ENCODE measurements at places on chromosomes 16 and 17. TPM values are rescaled to one million over a fixed set of nuclear protein-coding genes. Genes with fewer than 3 reads are reported as not detected.

The C1QL1 gene
- not detected for polyA plus RNA-seq

The HOXB3 gene
- 0.96 TPM for polyA plus RNA-seq

The VASN gene
- 2.0 TPM for polyA plus RNA-seq

The CACNG4 gene
- polyA plus RNA-seq, result 0.03 TPM

The RRAD gene
- polyA plus RNA-seq, result 304 TPM

The AMZ2 gene
- polyA plus RNA-seq, result 53.6 TPM

The NHERF1 gene
- 3.1 TPM for polyA plus RNA-seq

The KRT40 gene
- polyA plus RNA-seq, result not detected

The KRT27 gene
- 0.01 TPM for polyA plus RNA-seq

The KRT16 gene
- polyA plus RNA-seq, result not detected

The HSD17B1 gene
- polyA plus RNA-seq, result 2.1 TPM

The CLEC18B gene
- not detected for polyA plus RNA-seq

The NLRC3 gene
- 1.3 TPM for polyA plus RNA-seq

The CES1 gene
- 3.8 TPM for polyA plus RNA-seq

The KRTAP2-1 gene
- polyA plus RNA-seq, result not detected

The KRT39 gene
- not detected for polyA plus RNA-seq

The CHST5 gene
- polyA plus RNA-seq, result 0.04 TPM

The CDRT15 gene
- polyA plus RNA-seq, result not detected

The SLC16A13 gene
- polyA plus RNA-seq, result 0.40 TPM

The SLC5A11 gene
- not detected for polyA plus RNA-seq

The RAB26 gene
- 0.17 TPM for polyA plus RNA-seq

The ADGRG3 gene
- polyA plus RNA-seq, result 0.37 TPM

The MYL4 gene
- polyA plus RNA-seq, result 0.52 TPM

The MYH13 gene
- 0.04 TPM for polyA plus RNA-seq

The DUSP3 gene
- polyA plus RNA-seq, result 170 TPM

The C16orf92 gene
- not detected for polyA plus RNA-seq

The LIG3 gene
- polyA plus RNA-seq, result 12.2 TPM

The SRRM2 gene
- 183 TPM for polyA plus RNA-seq

The ADAD2 gene
- polyA plus RNA-seq, result 0.69 TPM

All from psoas muscle (tissue), 8 donors.